ENCODE measurements at places on chromosomes 6 and 20. TPM values are rescaled to one million over a fixed set of nuclear protein-coding genes. Genes with fewer than 3 reads are reported as not detected.

DNA sequence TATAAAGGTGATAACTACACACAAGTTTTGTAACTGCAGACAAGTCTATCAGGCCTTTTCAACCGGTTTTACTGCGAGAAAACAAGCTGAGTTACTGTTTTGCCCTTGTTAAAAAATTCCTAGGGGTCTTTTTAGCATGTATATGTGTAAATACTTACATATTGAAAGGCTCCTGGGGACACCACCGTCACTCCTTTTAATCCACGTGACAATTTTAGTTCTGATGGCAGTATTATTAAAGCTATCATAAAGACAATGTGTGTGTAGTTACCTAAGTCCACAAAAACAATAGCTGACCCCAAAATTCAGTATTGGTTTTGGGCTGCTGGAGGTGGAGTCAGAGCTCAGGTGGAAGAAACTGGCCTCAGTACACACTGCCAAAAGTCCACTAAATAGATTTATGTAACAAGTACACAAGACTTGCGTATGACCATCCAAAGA is 41.3 kb upstream of the HFE start:
- DNase-seq, result no peak

GRCh38 chr6:111184827-111185532 is 97.7 kb downstream of the SLC16A10 start:
- DNase-seq, result no peak

GRCh38 chr6:160088784-160089533 is 32.7 kb upstream of the SLC22A1 start:
- no peak for DNase-seq

GRCh38 chr6:140867336-140867735 is 1265.4 kb upstream of the GJE1 start:
- no peak for DNase-seq

Gene POU5F1
- total RNA-seq, result 0.34 TPM

Gene TPD52L1
- not detected for total RNA-seq

Gene BHLHE23
- not detected for total RNA-seq

Gene HBS1L
- 72.7 TPM for total RNA-seq

Gene TRIM10
- not detected for total RNA-seq
